ENCODE measurements at places on chromosomes 5 and 9. TPM values are rescaled to one million over a fixed set of nuclear protein-coding genes. Genes with fewer than 3 reads are reported as not detected.

DNA sequence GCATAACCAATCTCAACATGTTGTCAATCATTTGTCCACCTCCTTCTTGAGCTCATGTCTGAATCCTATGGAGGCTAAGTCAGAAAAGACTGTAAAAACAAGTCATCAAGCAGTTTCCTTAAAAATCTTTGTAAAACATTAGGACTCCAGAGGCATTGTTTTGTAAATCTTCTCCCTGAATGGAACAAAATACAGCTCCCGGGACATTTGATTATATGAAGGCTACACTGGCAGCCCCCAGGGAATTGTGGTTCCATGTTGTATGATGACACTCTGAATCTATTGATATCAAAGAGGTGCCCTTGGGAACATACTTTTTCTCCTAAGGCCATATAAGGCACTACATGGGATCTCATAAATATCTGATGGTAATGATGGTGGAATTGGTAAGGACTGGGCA is 83.2 kb upstream of the NUDT12 start:
- H3K4me3 ChIP-seq: no peak overlapping the region
- H3K27me3 ChIP-seq: no peaks in the 10 kb centered on the region
- H3K27ac ChIP-seq: no peak overlapping the region
- no peaks in the 10 kb centered on the region for H3K4me1 ChIP-seq
- DNase-seq: no peak

- peaks cover 2% of the 10 kb centered on the region for H3K27me3 ChIP-seq
- H3K4me1 ChIP-seq: peaks cover 5% of the 10 kb centered on the region
- DNase-seq: no peak
- no peaks in the 10 kb centered on the region for H3K36me3 ChIP-seq
- H3K27ac ChIP-seq: no peak overlapping the region
Measured at GRCh38 chr9:94139672-94140417, 55.6 kb downstream of the PTPDC1 start.

DNA sequence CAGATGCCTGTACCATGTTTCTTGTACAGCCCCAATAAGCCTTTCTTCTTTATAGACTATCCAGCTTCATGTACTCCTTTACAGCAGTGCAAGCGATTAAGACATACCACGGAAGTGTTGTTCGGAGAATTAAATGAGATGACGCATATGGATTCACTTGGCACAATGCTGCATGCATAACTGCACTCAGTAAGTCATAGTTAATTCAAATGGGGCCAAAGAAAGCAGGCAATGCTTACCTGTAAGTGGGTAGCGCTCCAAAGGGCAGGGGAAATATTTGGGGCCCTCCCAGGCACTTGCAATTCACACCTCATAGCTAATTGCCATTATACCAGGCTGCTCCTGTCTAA is 7.7 kb upstream of the ADRA1B start:
- H3K4me1 ChIP-seq: peaks cover 4% of the 10 kb centered on the region
- H3K27me3 ChIP-seq: peaks cover 29% of the 10 kb centered on the region
- DNase-seq: no peak

DNA sequence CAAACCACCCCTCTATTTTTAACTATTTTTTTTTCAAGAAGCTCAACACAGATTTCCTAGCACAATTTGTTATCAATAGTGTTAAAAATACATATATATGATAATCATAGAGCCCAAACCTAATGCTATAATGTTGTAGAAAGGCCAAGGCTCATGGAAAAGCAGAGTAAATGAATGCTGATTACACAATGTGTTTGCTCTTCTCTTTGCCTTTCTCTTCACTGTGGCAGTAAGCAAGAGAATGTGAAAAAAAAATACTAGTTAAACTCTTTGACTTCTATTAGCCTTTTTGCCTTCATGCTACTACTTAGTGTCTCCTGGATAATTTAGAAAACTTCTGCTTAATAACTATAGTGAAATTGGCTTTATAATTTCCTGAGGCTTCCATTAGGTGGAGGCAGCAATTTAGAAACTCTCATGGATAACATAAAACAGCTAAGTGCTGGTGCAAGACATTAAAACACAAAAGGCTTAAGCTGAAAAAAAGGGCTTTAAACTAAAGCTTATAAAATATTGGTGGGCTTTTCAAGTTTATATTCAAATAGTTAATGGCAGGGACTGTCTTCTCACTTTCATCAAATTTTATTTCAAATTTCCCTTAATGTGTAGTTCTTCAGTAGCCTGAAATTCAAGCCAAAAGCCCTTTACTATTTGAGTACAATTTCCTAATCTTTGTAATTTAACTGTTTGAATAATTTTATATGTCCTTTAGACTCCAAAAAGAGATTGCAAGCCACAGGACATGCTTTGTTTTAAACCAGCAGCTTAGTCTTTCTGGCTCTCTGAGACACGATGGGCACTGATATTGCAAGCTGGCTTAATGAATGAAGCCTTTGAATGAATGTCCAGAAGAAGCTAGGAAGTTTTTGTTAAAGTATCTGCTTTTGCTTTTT is 2031.8 kb upstream of the CDH6 start:
- no peak overlapping the region for H3K4me3 ChIP-seq
- no peak for DNase-seq
- H3K36me3 ChIP-seq: no peaks in the 10 kb centered on the region
- no peaks in the 10 kb centered on the region for H3K27me3 ChIP-seq
- no peak overlapping the region for H3K27ac ChIP-seq

DNA sequence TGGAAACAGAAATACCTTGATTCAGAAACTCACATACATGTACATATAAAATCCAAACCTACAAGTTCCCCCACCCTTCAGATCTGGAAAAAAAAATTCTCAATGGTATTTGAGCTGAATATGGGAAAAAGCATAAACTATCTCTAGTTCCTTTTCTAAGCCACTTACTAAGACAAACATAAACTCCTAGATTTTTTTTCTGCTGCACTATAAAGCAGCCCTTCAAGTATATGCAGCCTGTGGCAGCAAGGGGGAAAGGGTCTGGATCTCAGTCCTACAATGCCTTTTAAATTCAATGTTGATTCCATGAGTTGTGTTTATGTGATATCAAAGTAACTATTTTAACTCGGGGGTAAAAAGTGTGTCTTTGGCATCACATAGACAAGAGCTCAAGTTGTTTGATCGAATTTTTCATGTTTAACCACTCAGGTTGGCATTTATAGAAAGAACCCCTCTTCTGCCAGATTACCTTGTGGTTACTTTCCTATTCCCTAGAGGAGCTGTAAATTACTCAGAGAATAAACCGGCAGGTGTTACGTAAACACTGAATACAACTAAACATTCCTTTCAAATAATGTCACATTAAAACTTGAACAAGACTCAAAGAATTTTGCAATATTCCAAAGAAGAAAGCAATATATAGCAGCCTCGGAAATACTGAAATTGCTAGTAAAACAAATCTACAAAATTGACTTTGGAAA is 91.8 kb upstream of the FER start:
- peaks cover 15% of the 10 kb centered on the region for H3K27me3 ChIP-seq
- no peak overlapping the region for H3K4me3 ChIP-seq
- no peaks in the 10 kb centered on the region for H3K4me1 ChIP-seq
- DNase-seq: no peak
- no peaks in the 10 kb centered on the region for H3K36me3 ChIP-seq

- peaks cover 9% of the 10 kb centered on the region for H3K4me1 ChIP-seq
- H3K27me3 ChIP-seq: peaks cover 25% of the 10 kb centered on the region
- no peak overlapping the region for H3K4me3 ChIP-seq
- no peak overlapping the region for H3K27ac ChIP-seq
- peaks cover 7% of the 10 kb centered on the region for H3K36me3 ChIP-seq
Measured at GRCh38 chr9:76560481-76560922, 101.5 kb downstream of the GCNT1 start.

DNA sequence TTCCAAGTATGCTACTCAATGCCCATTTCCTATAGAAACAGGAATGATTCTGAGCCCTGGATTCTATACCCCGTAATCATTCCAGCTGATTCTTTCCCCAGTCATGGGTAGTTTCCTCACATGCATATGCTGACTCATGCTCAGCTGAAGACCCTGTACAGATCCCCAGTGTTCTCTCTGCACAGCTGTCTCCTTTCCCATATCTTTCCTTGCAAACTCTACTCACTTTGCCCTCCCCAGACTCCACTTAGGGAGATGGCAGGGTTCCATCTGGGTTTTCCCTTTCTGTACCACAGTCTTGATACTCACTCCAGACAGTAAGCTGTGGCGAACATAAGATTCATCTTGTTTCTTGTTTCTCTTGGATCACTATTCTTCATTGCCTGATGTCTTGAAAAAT is 357.6 kb downstream of the RAB3C start:
- no peaks in the 10 kb centered on the region for H3K4me1 ChIP-seq
- H3K4me3 ChIP-seq: no peak overlapping the region
- DNase-seq: no peak
- no peaks in the 10 kb centered on the region for H3K36me3 ChIP-seq
- H3K27me3 ChIP-seq: peaks cover 7% of the 10 kb centered on the region
- H3K27ac ChIP-seq: no peak overlapping the region

DNA sequence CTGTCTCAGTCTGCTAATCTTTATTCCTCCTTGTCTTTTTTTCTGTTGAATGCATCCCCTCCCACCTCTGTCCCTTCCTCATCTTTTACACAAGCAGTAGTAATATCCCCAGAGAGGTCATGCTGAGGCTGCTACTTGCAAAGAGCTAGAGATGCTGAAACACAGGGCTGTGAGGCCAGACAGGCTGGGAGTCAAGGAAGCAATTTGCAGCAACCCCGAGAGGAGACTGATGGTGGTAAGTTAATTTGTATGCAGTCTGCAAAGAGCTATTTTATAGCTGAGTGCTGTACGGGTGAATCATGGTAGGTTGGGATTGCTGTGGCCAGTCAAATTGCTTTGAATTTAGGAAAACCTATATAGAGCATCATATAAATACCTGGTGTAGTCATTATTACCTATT is 90.2 kb upstream of the SLC24A2 start:
- H3K4me1 ChIP-seq: no peaks in the 10 kb centered on the region
- peaks cover 24% of the 10 kb centered on the region for H3K27me3 ChIP-seq
- no peaks in the 10 kb centered on the region for H3K36me3 ChIP-seq
- no peak overlapping the region for H3K4me3 ChIP-seq
- no peak for DNase-seq
- H3K27ac ChIP-seq: no peak overlapping the region

DNA sequence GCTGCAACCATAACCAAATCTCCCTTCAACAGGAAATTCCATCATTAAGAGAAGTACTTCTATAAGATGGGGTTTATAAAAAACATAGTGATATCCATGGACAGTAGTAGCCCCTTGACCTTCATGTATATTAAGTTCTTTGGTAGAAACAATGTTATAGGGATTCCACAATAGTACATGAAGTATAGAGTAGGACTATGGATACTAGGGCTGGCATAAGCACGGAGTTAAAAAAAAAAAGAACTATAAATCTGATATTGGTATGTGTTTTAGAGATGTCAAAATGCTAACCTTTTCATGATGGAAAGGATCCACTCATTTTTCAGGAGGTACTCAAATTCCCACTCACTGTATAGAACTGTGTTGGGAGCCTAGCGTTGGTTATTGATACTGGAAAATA is 337.6 kb downstream of the FGF10 start:
- no peak overlapping the region for H3K4me3 ChIP-seq
- no peaks in the 10 kb centered on the region for H3K36me3 ChIP-seq
- no peaks in the 10 kb centered on the region for H3K4me1 ChIP-seq
- no peak overlapping the region for H3K27ac ChIP-seq

GRCh38 chr9:32701321-32702022 is 66.0 kb upstream of the TAF1L start:
- H3K27ac ChIP-seq: no peak overlapping the region
- no peaks in the 10 kb centered on the region for H3K4me1 ChIP-seq
- H3K27me3 ChIP-seq: no peaks in the 10 kb centered on the region
- DNase-seq: no peak

DNA sequence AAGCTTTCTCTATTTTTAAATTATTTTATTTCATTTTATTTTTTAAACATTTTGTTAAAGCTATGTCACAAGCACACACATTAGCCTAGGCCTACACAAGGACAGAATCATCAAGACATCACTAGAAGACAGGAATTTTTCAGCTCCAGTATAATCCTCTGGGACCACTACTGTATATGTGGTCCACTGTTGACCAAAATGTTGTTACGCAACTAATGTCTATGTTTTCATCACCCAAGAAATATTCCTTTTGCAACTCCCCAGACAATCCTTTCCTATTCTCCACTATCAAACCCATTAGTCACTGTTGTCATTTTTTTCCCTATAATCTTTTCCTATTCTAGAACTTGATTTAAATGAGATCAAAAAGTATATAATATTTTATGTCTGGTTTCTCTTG is 2371.7 kb upstream of the C9orf72 start:
- no peaks in the 10 kb centered on the region for H3K36me3 ChIP-seq
- H3K27me3 ChIP-seq: no peaks in the 10 kb centered on the region
- H3K4me3 ChIP-seq: no peak overlapping the region
- H3K27ac ChIP-seq: no peak overlapping the region
- H3K4me1 ChIP-seq: no peaks in the 10 kb centered on the region

NUTM2G gene
- not detected for total RNA-seq

ANKRD34B gene
- total RNA-seq: not detected

RANBP17 gene
- 0.53 TPM for total RNA-seq

RORB gene
- 0.03 TPM for total RNA-seq

F12 gene
- 2.8 TPM for total RNA-seq

PCDHB9 gene
- not detected for total RNA-seq

CATSPER3 gene
- total RNA-seq: 0.44 TPM

GABRA6 gene
- not detected for total RNA-seq
